ENCODE measurements at places on chromosomes 16 and 17.

DNA sequence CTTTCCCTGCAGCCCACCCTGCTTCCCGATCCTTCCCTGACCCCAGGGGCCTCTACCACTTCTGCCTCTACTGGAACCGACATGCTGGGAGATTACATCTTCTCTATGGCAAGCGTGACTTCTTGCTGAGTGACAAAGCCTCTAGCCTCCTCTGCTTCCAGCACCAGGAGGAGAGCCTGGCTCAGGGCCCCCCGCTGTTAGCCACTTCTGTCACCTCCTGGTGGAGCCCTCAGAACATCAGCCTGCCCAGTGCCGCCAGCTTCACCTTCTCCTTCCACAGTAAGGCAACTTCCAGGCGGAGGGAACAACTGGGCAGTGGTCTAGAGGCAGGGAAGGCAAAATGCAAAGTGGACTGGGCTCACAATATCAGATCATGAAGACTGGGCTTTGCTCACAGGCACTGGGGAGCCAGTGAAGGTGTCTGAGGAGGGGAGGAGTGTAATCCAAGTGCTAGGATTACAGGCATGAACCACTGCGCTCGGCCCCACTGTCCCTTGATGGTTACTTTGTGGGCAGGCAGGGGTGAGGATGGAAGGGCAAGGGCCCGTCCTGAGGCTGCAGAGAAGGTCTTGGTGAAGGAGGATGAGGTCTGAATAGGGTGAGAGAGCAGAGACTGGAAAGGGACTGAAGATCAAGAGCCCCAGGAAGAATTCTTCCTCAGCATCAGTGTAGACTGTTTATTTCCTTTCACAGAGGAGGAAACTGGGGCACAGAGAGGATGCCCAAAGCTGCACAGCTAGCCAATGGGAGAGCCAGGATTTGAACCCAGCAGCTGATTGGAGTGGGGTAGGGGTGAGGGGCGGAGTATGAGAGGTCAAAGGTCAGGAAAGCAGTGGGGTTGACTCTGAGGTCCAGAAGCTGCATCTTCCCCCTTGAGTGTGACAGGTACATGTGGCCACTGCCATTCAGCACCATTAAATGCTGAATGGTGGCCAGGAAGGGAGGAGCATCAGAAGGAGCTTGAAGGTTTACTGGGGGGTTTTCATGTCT, 16.5 kb upstream of the ADGRG3 start:
- DNase-seq: no peak

DNA sequence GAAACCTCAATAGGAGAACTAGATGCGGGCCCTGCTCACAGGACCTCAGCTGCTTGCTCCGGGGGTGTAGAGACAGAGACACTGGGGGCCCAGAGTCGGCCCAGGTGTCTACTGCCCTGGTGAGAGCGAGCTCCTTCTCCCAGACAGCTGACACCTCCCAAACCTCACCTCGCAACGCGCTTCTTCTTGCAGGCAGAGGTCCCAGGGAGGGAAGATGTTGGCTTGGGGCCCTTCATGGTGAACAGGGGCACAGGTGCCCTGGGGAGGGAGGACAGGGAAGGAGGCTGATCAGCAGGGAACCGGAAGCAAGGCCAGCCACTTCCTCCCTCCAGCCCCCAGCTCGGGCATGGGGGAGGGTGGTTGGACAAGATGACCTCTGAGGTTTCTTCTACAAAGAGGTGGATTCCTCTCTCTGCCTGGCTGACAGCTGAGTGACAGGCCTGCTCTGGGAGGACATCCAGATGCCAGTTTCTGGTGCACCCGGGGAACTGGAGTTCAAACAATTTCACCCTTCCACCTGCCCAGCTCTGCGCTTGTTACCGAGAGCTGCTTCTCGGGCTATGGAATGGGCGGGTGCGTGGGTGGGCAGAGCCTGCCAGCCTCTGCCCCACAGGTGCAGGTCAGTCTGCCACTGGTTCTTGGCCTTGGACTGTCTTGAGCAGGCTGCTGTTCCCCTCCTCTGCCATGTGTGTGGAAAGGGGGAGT, 11.7 kb upstream of the GFAP start:
- DNase-seq: no peak

- peak; percentile 66 for DNase-seq
These were observed 898.2 kb upstream of the GOT2 start for GRCh38 chr16:59632276-59632855.

DNA sequence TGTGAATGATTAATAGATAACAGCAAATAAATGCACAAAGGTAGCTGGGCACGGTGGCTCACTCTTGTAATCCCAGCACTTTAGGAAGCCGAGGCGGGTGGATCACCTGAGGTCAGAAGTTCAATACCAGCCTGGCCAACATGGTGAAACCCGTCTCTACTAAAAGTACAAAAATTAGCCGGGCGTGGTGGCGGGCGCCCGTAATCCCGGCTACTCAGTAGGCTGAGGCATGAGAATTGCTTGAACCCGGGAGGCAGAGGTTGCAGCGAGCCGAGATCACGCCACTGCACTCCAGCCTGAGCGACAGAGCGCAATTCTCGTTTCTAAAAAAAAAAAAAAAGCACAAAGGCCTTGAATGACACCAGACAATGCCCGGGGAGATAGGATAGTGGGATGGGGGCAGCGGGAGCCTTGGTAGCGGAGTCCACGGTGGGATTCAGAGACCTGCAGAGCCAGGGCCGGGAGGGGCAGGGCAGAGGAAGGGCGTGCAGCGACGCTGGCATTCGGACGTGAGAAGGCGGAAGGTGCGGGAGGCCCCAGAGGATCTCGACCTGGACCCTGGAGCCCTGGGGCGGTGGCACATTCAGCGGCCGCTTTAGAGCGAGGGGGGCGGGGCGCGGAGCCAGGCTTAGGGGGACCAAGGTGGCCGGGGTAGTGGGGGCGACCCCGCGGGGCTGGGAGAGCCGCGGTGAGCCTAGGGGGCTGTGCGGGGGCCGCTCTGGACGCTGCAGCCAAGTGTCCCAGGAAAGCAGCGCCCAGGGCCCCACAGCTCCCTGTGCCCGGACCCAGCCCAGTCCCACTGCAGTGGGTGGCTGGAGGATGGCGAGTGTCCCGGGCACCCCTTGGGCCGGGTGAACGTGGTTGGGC, 999 bp upstream of the FLYWCH2 start:
- no peak for DNase-seq

Data from AG10803 (cell line).